ENCODE measurements at places on chromosomes 5 and 9.

DNA sequence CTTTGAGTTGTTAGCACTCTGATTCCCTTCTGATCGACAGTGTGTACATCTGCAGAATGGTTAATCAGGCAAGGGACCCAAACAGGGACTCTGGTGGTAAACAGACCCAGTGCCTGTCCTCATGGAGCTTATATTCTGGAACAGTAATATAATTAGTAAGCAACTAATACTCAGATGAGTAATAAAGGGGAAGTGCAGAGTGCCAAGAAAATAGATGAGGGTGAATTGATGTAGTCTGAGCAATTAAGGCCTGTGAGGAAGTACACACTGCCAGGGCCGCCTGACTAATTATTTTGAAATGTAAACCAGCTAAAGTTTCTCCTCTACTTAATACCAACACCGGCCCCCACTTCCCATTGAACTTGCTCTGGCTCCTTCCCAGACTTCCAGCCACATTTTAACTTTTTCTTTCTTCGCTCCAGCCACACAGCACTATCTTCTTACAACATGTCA is 4.2 kb downstream of the DHX29 start:
- no peak for DNase-seq

DNA sequence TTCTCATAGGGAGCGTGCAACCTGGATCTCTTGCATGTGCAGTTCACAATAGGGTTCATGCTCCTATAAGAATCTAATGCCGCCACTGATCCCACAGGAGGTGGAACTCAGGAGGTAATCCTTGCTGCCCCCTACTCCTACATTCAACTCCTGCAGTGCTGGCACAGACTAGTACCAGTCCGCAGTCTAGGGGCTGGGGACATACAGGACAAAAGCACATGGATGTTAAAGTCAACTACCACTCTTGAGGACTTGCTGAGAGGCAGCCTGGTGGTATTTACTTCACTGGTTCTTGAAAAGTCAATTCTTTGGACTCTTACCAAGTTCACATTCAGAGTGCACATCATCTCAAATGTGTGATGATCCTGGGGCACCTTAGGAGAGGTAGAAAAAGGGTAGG is 33.0 kb downstream of the MTMR12 start:
- DNase-seq: no peak

DNA sequence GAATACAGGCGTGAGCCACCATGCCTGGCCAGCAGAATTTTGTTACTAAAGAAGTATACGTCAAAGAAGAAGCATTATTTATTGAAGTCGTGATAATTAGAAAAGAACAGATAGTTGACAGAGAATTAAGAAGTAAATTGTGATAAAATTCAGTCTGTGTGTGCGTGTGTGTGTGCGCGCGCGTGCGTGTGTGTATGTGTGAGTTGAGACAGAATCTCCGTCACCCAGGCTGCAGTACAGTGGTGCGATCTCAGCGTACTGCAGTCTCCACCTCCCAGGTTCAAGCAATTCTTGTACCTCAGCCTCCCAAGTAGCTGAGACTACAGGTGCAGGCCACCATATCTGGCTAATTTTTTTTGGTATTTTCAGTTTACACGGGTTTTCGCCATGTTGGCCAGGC is 77.8 kb downstream of the ERBIN start:
- DNase-seq: no peak

DNA sequence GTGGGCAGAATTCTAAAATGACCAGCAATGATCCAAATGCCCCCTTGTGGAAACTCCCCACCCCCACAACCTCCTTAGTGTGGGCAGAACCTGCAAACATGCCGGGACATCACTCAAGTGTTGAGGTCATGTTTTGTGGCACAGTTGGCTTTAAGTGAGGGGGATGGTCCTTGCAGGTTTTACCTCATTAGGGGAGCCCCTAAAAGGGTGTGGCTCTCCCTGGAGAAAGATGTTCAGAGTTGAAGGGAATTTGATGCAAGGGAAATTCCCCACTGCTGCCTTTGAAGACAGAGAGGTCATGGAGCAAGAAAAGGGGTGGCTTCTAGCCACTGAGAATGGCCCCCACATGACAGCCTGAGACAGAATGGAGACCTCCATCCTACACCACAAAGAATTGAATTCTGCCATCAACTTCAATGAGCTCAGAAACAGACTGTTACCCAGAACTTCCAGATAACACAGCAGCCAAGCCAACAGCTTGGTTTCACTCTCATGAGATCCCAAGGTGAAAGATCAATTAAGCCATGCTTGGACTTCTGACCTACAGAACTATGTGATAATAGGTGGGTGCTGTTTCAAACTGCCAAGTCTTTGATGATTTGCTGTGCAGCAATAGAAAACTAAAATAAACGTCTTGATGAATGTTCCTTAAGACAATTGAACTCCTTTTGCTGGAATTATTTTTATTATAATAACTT is 103.4 kb downstream of the MED10 start:
- no peak for DNase-seq

GRCh38 chr9:36930941-36931340 is 103.1 kb downstream of the PAX5 start:
- no peak for DNase-seq

GRCh38 chr9:130106860-130107233 is 53.1 kb downstream of the GPR107 start:
- no peak for DNase-seq

GRCh38 chr5:157369507-157369906 is 90.5 kb upstream of the NIPAL4 start:
- DNase-seq: no peak

- no peak for DNase-seq
Measured at GRCh38 chr5:116137544-116138378, 52.9 kb downstream of the COMMD10 start.

DNA sequence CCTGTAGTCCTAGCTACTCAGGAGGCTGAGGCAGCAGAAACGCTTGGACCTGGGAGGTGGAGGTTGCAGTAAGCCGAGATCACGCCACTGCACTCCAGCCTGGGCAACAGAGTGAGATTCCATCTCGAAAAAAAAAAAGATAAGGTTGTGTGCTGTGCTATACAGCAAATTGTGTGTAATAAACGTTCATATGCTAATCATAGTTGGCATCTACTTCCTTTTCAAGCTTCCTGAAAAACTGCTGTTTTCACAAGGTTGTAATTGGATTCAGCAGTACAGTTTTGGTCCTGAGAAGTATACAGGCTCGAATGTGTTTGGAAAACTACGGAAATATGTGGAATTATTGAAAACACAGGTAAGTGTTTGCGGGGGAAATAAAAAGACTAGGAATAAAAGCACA is 25.5 kb downstream of the OTULINL start:
- no peak for DNase-seq

DNA sequence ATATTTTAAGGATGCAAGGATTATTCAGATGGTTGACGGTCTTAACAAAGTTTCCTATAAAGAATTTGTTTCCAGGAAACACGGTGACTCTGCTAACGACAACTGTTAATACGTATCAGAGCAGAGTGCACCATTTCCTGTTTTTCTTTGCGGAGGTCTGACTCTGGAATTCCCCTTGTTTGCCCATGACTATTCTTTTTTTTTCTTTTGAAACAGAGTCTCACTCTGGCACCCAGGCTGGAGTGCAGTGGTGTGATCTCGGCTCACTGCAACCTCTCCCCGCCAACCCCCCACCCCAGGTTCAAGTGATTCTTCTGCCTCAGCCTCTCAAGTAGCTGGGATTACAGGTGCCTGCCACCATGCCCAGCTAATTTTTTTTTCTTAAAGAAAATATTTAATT is 115.9 kb downstream of the CDC42SE2 start:
- DNase-seq: peak; percentile 70

DNA sequence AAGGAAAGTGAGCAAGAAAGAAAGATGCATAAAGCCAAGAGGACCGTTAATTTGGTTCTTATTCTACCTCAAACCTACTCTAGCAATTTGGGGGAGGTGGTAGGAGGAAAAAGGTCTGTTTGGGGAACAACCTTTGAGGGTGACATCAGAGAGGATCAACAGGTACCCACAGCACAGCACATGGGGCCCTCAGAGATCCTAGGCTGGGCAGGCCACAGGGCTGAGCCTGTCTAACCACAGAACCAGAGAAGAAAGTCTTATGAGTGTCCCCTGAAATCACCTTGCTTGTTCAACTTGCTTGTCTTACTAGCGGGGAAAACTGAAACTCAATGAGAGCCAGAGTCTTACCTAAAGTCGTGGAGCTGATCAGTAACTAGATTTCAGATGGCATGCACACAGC is 385.2 kb downstream of the SPOCK1 start:
- DNase-seq: no peak

DNA sequence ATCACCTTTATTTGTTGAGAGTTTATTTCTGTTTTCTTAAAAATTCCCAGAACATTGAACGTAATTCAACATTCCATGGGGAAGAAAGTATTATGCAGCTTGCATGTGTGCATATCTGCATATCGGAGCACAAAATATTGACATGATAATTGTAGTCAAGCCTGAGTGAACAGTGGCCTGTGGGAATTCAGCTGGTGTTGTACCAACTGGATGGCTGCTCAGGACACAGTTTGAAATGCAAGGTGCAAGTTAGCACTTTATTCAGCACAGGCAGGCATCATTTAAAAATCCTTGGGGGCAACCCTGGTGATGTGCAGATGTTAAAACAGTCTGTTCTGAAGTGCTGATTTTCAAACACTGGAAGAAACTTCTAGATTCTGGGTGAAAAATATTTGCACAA is 82.4 kb downstream of the CNTLN start:
- DNase-seq: no peak

DNA sequence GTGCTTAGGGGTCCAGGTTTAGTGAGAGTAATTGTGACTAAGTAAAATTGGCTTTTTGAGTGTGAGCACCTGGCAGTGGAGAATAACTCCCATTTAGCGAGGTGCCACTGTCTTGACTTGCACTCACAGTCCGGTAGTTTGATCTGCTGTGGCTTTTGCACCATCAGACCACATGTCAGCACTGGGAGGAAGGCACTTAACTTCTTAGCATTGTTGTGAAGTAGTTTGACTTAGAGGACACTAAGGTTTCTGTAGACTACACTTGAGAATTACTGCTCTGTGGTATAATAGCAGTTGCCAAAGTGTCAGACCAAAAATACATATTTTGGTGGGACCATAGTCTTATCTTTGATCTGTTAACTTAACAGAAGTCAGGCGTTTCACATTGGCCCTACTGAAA is 63.6 kb downstream of the ICE1 start:
- no peak for DNase-seq

GRCh38 chr5:537621-538071 is 13.4 kb upstream of the SLC9A3 start:
- DNase-seq: peak; percentile 6

GRCh38 chr9:94169968-94170367 is 85.7 kb downstream of the PTPDC1 start:
- no peak for DNase-seq

GRCh38 chr9:103444176-103444575 is 449.0 kb downstream of the CYLC2 start:
- DNase-seq: no peak

DNA sequence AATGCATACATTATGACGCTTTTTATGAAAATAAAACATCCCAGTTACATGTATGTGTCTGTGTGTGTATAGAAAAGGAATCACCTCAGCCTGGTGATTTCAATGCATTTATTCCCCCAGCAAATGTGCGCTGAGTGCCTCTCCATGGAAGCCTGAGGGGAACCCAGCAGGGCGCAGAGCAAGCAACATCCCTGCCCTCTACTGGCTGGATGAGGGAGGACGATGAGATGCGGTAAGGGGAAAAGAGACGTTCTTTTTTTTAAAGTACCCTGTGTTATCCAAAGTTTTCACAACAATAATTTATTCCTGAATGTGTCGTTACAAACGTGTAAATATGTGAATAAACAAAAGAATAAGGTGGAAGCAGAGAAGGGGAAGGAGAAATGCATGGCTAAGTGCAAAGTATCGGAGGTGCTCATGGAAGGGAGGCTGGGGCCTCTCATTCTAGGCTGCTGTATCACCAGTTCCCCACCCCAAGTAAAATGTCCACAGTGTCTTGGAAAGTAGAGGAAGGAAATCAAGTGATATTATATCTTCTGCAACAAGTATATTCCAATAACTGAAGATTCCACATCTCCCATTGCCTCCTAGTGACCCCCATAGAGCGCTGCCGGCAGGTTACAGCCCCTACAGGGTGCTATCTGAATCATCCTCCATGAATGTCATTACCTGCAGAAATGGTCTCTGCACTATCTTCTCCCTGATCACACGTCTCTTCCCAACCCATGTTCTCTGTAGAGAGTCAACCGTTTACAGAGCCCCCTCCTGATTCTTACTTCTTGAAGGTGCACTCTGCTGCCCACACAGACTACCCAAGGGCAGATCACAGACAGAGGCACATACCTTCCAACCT is 13.0 kb upstream of the ABLIM3 start:
- DNase-seq: no peak

- no peak for DNase-seq
Measured at GRCh38 chr9:86636519-86636918, 282.3 kb upstream of the TUT7 start.

DNA sequence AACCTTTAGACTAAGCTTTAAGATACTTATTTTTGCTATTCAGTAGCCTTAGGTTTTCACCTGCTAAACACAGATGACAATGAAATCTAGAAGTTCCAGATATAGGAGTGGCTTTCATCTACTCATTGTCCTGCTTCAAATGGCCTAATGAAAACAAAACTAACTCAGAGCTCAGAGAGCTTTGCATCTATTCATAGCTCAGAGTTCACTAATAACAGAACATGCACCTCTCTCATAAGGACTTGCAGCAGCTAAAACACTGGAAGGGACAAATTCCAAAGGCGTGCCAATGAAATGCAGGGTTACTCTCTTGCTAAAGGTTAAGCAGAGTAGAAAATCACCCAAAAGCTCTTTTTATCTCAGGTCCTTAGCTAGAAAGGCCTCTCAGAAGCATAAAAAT is 29.0 kb downstream of the SLC31A2 start:
- no peak for DNase-seq

GRCh38 chr5:133222521-133222920 is 170.7 kb downstream of the HSPA4 start:
- no peak for DNase-seq

GRCh38 chr5:5741418-5741817 is 318.9 kb downstream of the ICE1 start:
- no peak for DNase-seq

DNA sequence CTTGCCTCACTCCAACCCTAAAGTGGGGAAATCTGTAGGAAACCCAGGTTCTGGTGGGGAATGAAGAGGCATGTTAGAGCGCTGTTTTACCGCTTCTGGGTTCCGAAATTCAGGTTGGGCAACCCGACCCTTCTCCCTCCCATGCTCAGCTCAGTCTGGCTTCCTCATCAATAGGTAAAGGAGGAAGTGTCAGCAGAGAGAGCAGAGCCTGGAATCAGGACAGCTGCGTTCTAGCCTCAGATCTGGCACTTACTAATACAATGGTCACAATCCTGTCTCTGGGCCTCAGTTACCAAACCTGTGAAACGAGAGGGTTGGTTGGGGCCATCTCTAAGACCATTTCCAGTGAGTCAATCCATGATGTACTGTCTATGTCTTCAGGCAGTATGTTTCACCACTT is 16.2 kb upstream of the TNIP1 start:
- DNase-seq: no peak

DNA sequence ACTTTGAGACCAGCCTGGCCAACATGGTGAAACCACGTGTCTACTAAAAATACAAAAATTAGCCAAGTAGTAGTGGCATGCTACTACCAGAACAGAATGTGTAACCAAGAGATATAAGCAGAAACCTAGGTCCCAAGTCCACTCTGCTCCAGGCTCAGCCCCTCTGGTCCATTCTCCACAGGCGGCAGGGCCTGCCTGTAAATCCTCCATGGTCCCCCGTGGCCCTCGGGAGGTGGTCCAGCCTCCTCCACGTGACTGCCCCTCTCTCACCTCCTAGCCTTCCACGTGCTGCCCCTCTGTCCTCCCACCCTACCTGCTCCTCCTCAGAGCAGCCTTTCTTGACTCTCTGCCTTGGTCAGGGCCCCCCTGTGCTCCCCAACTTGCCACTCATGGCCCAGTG is 127.4 kb downstream of the GAPVD1 start:
- no peak for DNase-seq

All from activated naive CD4-positive, alpha-beta T cell treated with anti-CD3 and anti-CD28 coated beads, Interleukin-2, amount 50 U/mL, for 16 hours (primary cell).